EL (cell line): ENCODE measurements at places on chromosomes 4 and X.

- DNase-seq: no peak
Measured at GRCh38 chr4:107391630-107392028, 328.4 kb downstream of the PAPSS1 start.

- no peak for DNase-seq
Measured at GRCh38 chrX:96433409-96434077, 251.1 kb upstream of the DIAPH2 start.

- DNase-seq: no peak
Measured at GRCh38 chr4:97396605-97397004, 746.7 kb downstream of the STPG2 start.

GRCh38 chr4:124902001-124902515 lies 189.5 kb upstream of the ANKRD50 start:
- no peak for DNase-seq

GRCh38 chrX:109537324-109537665 lies 651 bp downstream of the NXT2 start:
- DNase-seq: peak; percentile 56

GRCh38 chr4:121913667-121914066 lies 38.2 kb downstream of the TRPC3 start:
- no peak for DNase-seq

DNA sequence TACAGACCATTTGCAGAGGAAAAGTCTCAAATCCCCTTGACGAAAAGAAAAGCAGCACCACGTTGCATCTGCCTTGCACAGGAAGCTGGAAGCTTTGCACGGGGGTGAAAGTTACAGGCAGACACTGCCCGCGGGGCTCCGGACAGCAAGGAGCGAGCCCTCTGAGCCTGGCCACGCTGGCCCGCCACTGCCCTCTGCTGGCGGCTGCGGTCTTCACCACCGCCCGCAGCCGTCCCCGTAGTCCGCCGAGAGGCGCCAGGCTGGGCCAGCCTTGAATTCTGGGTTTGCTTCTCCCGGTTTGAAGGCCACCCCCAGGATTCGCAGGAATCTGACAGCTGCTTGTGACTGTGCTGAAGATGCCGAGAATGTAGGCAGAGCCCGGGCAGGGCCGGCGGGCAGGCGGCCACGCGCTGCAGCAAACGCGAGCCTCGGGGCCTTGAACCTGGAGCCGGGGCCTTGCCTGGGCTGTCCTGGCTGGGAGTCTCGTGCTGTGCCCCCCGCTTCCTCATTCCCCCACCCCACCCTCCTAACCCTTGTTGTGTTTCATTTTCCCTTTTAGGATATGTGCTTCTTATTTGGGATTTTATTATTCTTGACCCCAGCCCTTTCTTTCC lies 49.2 kb downstream of the ENPP6 start:
- peak; percentile 64 for DNase-seq

GRCh38 chrX:150365990-150366911 lies 3.1 kb downstream of the MAMLD1 start:
- DNase-seq: peak; percentile 75

GRCh38 chrX:128728943-128729342 lies 676.7 kb upstream of the ACTRT1 start:
- no peak for DNase-seq

DNA sequence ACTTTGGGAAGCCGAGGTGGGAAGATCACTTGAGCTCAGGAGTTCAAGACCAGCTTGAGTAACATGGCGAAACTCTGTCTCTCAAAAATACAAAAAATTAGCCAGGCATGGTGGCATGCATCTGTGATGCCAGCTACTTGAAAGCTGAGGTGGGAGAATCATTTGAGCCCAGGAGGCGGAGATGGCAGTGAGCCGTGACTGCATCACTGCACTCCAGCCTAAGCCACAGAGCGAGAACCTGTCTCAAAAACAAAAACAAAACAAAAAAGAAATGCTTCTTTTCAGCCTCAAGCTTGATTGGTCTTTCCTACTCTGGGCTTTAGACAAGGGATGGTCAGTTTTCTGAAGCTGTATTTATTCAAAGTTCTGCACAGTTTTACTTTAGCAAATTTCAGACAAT lies 15.8 kb upstream of the DHRSX start:
- no peak for DNase-seq

DNA sequence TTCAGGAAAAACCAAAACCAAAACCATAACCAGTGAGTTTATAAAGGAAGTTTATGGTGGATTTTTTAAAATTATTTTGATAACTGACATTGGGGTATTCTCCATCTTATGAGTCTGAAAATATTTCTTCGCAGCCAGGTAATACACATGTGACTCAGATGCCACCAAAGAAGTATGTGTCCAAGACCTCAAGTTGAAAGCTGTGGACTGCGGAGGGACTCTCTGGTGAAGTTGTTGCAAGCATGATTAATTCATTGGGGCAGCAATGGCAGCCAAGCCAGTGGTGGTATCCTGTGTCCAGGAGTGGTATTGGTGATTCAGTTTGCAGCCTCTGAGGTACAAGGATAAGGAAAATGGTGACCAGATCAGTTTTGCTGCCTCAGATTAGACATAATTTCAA lies 14.0 kb upstream of the ADH5 start:
- DNase-seq: no peak

DNA sequence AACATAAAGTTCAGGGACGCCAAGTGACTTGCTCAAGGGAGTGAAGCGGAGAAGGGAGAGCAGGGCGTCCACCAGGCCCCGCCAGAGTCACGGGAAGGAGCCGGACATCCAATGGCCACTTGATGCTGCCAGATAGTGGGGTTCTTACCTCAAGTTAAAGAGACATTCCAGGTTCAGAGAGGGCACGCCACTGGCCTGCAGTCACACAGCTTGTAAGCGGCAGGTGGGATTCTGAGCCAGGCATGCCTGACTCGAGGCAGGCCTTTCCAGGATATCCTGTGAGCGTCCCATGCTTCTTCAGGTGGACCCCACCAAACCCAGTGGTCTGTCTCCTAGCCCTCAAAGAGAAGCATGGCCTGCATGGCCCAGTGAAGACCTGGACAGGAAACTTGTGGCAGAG lies 2.4 kb downstream of the MAN2B2 start:
- DNase-seq: no peak

- no peak for DNase-seq
Measured at GRCh38 chr4:102399021-102399420, 53.7 kb upstream of the SLC39A8 start.

GRCh38 chrX:15804563-15804962 lies 14.3 kb downstream of the ZRSR2 start:
- no peak for DNase-seq

- DNase-seq: no peak
Measured at GRCh38 chr4:2260344-2261109, 1.4 kb downstream of the MXD4 start.

GRCh38 chr4:73387552-73387951 lies 16.5 kb upstream of the ALB start:
- no peak for DNase-seq

GRCh38 chr4:145486603-145487002 lies 5.0 kb downstream of the SMAD1 start:
- no peak for DNase-seq

- DNase-seq: no peak
Measured at GRCh38 chr4:41613821-41614220, 75.9 kb downstream of the LIMCH1 start.

DNA sequence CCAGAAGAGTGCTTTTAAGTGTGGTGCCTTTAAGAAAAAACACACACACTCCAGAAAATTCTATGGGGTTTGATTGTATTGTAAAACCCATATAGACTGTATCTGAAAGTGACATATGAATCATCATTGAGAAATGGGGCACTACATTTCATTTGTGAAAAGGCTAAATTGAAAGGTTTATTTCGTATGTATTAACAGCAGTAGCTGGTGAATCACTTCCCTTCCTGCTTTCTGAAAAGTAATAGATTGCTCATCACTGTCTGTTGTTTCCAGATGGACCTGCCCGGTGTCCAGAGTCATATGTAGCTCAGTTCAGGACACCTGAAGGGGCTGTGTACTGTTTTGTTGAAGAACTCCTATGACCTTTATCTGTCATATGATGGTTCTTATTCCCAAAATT lies 28.1 kb upstream of the HPRT1 start:
- peak; percentile 69 for DNase-seq

DNA sequence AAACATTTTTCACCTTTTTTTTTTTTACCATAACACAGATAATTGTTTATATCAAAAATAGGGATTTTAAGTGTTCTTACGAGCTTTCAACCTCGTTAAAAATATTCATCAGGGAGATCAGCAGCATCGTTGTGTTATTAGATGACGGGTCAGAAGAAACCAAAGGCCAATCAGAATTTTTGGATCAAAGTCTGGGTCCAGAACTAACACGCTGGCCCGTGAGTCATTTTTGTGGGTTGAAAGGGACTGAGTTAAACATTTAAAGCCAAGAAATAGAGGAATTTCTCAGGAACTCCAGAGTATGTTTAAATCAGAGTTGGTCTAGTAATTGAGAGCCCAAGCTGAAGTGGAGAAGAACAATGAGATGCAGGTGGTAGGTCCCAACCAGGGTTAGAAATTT lies 170.8 kb downstream of the TLL1 start:
- no peak for DNase-seq

DNA sequence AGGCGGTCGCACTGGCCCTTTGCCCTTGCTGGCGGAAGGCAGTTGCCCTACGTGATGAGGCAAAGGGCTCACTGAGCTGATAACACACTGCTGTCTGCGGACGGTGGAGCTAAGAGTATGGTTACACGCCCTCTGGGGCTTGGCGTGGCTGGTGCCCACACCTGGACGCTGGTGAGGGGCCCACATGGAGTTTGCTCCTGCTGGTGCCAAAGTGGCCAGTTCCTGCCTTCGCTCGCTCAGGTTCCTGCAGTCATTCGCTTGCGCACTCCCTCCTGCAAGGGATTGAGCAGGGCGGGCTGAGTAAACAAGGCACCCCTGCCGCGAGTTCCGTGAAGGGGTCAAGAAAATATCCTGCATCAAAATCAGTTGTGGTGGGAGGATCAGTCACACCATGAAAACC lies 18.4 kb downstream of the SPARCL1 start:
- no peak for DNase-seq

- DNase-seq: peak; percentile 95
Measured at GRCh38 chr4:71126719-71127118, 133.3 kb downstream of the DCK start.

GRCh38 chrX:101507372-101507771 lies 22.1 kb downstream of the ARMCX4 start:
- no peak for DNase-seq

DNA sequence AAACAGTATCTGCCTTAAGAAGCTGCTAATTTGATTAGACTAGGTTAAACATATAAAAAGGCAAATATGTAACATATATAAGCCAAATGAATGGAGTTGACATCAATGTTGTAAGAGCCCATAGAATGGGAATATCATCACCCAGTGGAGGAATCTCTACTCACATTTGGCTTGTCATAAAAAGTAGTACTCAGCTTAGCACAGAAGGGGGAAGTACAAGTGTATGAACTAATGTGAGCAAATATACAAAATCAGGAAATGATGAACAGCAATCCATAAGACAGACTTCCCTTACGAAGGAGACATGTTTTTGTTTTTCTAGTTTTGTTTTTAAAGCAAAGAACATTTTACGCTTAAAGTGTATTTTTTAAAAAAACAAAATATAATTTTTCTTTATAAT lies 74.9 kb downstream of the MAB21L2 start:
- no peak for DNase-seq

GRCh38 chr4:185013417-185014125 lies 4.7 kb upstream of the HELT start:
- no peak for DNase-seq

GRCh38 chr4:127018381-127018780 lies 614.4 kb upstream of the INTU start:
- no peak for DNase-seq

DNA sequence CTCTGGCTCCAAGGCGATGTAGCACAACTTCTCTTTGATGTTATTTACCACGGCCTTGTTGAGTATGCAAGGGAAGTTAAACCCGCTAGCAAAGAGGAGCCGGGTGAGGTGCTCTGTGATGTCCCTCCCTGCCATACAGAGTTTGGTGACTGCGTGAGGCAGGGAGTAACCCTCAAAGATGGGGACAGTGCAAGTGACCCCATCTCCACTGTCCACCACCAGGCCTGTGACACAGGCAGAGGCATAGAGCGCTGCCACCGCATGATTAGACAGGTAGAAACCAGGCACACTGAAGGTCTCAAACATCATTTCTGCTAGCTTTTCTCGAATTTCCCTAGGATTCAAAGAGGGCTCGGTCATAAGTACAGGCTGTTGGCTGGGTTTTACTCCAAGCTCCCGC lies 677 bp downstream of the ACTRT1 start:
- DNase-seq: no peak

DNA sequence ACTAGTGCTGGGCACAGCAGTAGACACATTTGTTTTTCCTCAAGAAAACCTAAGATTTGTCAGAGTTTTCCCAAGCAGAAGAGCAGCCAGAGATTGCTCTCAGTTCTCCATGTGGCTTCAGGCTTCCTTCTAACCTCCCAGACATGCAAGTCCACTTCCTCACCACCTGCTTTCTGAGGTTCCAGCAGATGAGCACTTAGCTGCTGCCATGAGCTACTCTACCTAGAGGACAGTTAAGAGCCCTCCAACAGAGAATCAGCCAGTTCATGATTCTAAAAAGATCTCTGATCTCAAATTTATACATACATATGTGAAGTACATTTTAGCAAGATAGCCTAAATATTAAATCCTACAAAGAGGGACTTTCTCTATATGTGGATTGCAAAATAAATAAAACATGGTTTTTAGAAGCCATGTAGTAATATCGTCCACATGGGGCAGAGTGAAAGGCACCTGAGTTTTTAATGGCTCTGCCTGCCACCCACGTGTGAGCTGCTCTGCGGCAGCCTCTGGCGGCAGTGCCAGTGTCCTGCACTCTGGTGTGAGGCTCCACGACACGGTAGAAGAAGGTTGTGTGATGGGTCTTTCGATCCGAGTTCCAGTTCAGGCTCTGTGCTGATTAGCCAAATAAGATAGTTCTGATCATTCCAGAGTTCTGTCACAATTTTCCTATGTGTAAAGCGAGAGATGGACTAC lies 10.3 kb downstream of the CYP4V2 start:
- DNase-seq: peak; percentile 23

DNA sequence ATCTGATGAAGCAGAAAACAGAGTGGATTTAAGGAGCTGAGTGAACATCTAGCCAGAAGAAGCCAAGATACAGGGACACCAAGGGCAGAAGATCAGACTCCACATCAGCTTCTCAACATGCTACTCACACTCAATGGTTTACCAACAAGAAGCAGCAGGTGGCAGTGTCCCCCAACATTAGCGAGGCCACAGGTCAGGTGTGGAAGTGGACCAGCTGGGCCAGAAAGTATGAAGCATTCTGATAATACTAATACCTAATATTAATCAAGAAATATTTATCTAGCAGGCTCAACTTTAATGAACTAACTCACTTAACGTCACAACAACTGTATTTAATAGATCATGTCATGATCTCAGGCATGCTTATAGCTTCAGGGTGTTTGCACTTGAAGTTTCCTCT lies 73.4 kb upstream of the TTC29 start:
- DNase-seq: peak; percentile 59

DNA sequence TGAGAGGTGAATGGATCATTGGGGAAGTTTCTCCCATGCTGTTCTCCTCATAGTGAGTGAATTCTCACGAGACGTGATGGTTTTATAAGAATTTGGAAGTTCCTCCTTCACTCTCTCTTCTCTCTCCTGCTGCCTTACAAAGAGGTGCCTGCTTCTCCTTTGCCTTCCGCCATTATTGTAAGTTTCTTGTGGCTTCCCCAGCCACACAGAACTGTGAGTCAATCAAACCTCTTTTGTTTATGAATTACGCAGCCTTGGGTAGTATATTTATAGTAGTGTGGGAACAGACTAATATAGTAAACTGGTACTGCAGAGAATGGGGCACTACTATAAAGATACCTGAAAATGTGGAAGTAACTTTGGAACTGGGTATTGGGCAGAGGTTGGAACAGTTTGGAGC lies 7.8 kb upstream of the CTAG2 start:
- no peak for DNase-seq

- no peak for DNase-seq
Measured at GRCh38 chrX:27321632-27322031, 141.5 kb downstream of the PPP4R3C start.
